ENCODE measurements at places on chromosomes 16 and 17.

DNA sequence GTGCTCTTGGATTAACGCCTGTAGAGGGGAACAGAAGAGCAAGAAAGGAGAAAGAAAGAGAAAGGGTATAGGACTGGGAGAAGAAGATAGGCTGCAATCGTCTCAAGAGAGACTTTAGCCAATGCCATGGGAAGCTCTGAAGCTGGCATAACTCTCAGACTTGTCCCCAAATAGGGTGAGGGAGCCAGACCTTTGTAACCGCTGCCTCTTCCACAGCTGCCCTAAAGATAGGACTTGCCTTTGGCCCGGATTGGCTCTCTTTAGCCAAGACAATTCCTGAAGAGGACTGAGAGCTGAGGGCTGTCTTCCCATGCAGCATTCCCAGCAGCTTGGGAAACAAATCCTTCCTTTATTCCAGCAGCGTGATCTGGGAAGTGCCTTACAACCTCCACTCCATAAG is 20.8 kb upstream of the MMD start:
- no peak for DNase-seq

DNA sequence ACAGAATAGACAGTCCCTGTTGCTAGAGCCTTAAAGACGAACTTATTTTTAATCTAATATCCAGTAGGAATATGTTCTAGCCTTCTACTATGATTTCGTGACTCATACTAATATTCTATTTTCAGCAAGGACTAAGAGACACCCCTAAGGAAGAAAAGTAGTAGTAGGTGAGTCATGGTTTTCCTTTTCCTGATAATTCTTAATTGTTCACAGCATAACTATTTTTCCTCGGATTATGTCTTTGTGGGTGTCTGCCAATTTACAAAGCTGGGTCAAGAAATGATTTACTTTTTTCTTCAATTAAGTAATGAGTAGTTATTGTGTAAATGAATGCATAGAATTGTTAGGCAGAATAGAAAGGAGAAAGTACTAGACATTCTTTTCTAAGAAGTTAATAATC is 292.2 kb downstream of the TOX3 start:
- DNase-seq: no peak

DNA sequence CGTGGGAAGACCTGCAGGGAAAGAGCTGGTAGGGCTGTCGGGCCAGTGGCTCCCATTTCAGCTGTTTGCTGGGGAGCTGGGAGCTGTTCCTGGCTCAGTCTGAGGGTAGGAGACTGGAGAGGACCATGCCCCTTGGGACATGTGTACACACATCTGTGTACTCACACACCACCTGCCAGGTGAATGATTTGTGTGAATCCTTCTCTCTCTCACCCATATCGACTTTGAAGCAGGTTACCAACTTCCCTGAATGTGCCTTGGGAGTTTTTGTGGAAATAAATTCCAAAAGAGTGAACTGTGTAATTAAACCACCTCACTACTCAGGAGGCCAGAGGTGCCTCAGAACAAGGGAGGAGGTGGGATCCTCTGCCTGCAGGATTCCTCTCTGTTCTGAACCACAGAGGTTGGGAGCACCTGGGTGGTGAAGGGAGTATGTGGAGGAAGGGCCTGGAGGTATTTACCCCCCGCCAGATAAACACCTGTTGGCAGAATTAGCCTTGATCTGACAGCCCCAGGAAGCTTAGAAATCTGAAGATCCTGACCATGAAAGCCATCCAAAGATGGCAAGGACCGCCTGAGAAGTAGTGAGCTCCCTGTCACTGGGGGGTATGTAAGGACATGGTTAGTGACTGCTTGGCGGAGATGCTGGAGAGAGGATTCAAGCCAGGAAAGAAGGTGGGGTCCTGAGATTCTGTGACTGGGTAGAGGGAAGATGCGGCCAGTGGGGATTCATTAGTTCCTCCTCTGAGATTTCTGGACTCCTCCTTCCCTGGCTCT is 3.3 kb downstream of the ABCC3 start:
- DNase-seq: no peak

DNA sequence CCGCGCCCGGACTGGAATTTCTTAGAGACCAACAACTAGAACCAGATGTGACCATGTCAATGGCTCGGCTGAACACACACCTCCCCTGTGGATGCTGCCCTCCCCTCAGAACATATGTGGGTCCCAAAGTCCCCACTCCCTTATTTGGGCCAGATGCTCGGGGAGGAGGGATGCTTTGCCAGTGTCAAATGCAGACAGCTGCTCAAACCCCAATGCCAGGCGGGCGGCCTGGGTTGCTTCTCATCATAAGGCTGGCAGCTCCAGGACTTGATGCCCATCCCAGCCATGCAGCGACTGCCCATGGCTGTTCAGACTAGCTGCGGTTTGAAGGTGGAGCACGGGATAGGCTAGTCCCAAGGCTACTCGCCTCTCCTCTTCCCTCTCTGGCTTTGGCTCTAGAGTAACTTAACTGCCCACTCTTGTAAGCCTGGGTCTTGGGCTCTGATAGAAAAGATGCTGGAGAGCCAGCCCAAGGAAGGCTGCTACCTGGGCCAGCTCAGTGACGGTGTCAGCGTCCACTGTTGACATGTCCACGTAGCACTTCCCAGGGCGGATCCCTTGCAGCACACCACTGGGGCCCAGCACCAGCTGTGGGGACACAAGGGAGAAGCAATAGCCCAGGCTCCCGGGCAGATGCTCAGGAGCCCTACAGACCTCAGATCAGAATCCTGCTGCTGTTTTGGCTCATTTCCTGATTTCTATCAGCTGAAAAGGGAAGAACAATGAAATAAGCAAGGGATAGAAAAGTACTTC is 11.0 kb upstream of the ROGDI start:
- no peak for DNase-seq

DNA sequence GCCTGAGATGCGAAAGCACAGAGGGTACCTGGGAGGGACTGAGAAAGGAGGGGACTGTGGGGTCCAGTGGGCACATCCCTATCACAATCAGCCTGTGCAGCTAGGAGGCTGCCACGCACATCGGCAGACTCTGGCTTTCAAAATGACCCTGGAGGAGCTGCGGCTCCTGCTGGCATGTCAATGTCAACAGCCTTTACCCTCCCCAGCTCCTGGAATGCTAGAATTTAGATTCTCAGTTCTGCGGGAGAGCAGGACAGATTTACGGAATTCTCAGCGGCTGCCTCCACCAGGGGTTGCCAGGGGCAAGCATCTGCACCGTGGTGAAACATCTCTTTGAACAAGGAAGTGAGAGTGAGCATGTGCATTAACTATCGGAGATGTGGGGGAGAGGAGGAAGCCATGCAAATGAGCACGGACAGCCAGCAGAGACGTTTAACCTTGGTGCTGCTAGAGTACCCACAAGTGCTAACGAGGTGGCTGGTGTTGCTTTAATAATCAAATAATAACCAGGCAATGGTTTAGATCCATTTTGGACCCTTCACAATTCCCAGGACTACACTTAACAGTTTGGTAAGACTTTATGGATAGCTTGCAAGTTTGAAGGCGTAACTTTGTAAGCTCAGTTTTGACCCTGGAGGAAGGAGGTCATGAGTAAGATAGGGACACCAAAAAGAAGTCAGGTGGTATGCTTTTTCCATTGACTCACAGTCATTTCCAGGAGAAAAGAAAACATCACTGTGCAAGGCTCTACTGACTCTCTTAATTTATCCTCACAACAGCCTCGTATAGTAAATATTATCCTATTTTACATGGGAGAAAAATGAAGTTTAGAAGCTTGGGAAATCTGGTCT is 54.1 kb downstream of the XYLT1 start:
- peak; percentile 65 for DNase-seq

GRCh38 chr16:23005951-23006350 is 143.3 kb downstream of the USP31 start:
- no peak for DNase-seq

- no peak for DNase-seq
Observed at GRCh38 chr16:80323187-80323807, 217.5 kb upstream of the DYNLRB2 start.

- no peak for DNase-seq
Observed at GRCh38 chr17:79276821-79277220, 202.2 kb downstream of the ENGASE start.

GRCh38 chr16:71387045-71387871 is 28.7 kb downstream of the CALB2 start:
- no peak for DNase-seq

GRCh38 chr16:30951193-30951592 is 2.3 kb downstream of the ORAI3 start:
- DNase-seq: no peak

DNA sequence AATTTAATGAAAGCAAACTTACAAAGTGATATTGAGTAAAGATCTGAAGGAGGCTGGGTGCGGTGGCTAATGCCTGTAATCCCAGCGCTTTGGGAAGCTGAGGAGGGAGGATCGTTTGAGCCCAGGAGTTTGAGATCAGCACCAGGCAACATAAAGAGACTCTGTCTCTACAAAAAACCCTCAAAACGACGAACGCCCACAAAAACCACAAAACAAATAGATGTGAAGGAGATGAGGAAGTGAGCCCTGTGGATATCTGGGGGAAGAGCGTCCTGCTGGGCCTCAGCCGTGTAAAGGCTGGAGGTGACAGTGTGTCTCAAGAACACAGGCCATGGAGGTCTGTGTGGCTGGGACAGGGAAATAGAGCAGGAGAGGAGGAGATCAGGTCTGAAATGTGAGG is 68.8 kb downstream of the ITFG1 start:
- DNase-seq: peak; percentile 7

DNA sequence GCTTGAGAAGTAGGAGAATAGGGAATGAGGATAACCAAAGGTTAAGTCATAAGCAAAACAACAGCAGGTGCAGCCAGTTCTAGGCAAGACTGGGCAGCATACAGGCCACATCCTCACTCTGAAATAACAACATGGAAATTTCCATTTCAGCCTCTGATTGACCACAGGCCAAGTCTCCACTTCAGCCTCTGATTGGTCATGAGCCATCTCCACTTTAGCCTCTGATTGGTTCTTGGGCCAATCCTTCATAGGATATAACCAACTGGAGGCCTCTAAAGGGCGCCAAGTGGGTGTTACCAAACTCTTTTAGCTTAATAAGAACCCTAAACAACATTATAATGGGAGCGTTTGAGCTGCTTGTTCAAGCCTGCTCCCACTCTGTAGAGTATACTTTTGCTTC is 512.0 kb downstream of the NPIPA7 start:
- no peak for DNase-seq

- DNase-seq: no peak
Observed at GRCh38 chr17:18959845-18960240, 7.9 kb downstream of the SLC5A10 start.

- no peak for DNase-seq
Observed at GRCh38 chr17:22461460-22462145, 769.3 kb downstream of the KCNJ18 start.

DNA sequence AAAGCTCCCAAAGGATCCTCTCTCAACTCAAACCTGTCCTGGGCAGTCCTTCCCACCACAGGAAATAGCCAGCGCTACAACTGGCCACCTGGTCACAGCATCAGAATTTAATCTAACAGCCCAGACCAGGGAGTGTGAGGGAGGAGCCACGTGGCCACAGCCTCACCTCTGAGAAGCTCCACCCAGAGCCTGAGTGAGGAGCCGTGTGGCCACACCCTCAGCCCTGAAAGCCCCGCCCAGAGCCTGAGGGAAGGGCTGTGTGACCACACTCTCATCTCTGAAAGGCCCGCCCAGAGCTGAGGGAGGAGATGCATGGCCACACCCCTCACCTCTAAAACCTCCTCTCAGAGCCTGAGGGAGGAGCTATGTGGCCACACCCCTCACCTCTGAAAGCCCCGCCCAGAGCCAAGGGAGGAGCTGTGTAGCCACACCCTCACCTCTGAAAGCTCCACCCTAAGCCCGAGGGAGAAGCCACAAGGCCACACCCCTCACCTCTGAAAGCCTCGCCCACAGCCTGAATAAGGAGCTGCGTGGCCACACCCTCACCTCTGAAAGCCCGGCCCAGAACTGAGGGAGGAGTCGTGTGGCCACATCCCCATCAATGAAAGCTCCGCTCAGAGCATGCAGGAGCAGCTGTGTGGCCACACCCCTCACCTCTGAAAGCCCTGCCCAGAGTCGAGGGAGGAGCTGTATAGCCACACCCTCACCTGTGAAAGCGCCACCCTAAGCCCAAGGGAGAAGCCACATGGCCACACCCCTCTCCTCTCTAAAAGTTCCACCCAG is 28.6 kb downstream of the SLC38A8 start:
- peak; percentile 90 for DNase-seq

GRCh38 chr17:8140065-8141029 is 11.9 kb downstream of the PER1 start:
- no peak for DNase-seq

GRCh38 chr17:5588584-5588983 is 4.3 kb upstream of the NLRP1 start:
- no peak for DNase-seq

GRCh38 chr16:11354407-11354732 is 9.1 kb downstream of the RMI2 start:
- no peak for DNase-seq

- DNase-seq: peak; percentile 64
Observed at GRCh38 chr17:31558748-31559583, 167.5 kb downstream of the RAB11FIP4 start.

- no peak for DNase-seq
Observed at GRCh38 chr16:78842950-78843349, 743.5 kb downstream of the WWOX start.

GRCh38 chr17:7293816-7294613 is 424 bp downstream of the YBX2 start:
- peak; percentile 43 for DNase-seq

DNA sequence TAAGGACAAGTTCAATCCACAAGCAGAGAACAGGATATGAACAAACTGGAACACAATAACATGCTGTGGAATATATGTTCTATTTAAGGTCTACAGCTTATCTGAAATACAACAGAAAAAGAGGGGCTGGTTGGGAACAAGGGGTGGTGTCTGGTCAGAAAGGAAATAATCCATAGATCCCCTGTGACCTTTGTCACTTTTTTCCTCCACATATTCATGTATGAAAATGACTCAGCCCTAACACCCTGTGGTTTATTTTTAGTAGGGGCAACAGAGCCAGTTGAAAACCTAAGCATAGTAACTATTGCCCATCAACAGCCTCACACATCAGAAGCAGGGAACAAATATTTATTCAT is 12.3 kb upstream of the SPAG9 start:
- DNase-seq: no peak

DNA sequence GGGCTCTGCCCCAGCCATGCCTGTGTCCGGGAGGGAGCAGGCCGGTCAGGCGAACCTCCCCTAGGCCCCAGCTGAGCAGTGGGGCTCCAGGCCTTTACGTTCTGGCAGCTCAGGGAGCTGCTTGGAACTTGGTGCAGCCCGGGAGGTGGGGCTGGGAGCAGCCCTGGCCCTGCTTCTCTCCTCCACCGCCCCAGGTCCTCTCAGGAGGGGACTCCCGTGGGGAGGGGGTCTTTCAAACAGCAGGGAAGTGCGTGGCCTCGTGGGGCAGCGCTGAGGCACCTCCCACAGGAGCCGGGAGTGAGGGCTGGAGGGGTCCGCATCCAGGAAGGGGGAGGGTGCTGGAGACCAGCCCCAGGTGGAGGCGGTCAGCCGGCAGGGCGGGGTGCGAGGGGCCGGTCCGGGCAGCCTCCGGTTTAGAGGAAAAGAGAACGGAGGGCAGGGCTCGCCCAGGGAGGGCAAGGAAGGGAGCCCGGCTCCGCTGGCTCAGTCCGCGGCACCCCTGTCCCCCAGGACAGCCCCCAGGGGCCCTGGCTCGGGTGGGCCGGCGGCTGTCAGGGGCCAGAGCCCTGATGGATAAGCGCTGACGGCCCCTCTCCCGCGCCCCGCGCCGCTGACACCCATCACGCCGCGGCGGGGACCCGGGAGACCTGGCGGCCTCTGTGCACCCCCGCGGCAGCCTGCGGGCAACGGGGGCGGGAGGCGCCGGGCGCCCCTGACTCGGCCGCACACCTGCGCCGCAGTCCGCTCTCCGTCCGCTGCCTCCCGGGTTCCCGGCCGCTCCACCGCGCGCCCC is 587 bp upstream of the PRR35 start:
- no peak for DNase-seq

GRCh38 chr17:1720856-1721386 is 3.6 kb upstream of the WDR81 start:
- peak; percentile 79 for DNase-seq

Data from activated CD4-positive, alpha-beta T cell treated with anti-CD3 and anti-CD28 coated beads for 48 hours (primary cell).